ENCODE measurements at places on chromosomes 16 and 17.
A peak's percentile ranks its signal among the peaks of the same experiment; 100 is the strongest.

GRCh38 chr17:8732406-8733085 is 12.1 kb downstream of the CCDC42 start:
- no peak for DNase-seq

- DNase-seq, result no peak
Observed at GRCh38 chr16:2090777-2091546, 43.2 kb downstream of the TSC2 start.

GRCh38 chr17:8223356-8224126 is 13.2 kb upstream of the AURKB start:
- DNase-seq, result peak; percentile 42

GRCh38 chr17:60506312-60506711 is 19.7 kb downstream of the APPBP2 start:
- DNase-seq, result no peak

- no peak for DNase-seq
Observed at GRCh38 chr16:87132361-87133014, 184.7 kb downstream of the C16orf95 start.

DNA sequence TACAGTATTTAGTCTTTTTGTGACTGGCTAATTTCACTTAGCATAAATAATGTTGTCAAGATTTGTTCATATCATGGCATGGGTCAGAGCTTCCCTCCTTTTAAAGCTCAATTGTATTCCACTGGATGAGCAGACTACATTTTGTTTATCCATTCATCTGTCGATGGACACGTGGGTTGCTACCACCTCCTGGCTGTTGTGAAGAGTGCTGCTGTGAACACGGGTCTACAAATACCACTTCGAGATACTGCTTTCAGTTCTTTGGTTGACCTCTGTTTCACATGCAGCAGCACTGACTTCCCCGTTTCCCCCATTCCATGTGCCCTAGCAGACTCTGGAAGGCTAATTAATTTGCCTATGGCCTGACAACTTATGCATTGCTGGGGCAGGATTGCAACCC is 285.4 kb downstream of the SHISA9 start:
- DNase-seq, result no peak

DNA sequence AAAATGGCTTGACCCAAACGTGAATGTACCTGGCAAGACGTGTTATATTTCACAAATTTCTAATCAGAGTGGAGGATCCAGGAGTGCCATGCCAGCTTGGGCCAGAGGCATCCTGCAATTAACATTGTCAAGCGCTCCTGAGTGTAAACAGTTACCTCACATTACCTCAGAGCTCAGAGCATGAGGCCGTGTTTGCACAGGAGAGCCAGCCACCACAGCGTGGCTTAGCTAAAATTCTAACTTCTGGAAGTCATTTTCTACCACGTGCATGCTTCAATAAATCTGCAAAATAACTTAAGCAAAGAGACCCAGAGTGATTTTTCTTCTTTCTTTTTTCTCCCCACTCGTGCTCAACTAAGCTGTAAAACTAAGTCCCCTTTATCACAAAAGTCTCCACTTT is 769.0 kb downstream of the KCNJ2 start:
- no peak for DNase-seq

GRCh38 chr16:27945233-27945973 is 118.1 kb downstream of the GSG1L start:
- no peak for DNase-seq

DNA sequence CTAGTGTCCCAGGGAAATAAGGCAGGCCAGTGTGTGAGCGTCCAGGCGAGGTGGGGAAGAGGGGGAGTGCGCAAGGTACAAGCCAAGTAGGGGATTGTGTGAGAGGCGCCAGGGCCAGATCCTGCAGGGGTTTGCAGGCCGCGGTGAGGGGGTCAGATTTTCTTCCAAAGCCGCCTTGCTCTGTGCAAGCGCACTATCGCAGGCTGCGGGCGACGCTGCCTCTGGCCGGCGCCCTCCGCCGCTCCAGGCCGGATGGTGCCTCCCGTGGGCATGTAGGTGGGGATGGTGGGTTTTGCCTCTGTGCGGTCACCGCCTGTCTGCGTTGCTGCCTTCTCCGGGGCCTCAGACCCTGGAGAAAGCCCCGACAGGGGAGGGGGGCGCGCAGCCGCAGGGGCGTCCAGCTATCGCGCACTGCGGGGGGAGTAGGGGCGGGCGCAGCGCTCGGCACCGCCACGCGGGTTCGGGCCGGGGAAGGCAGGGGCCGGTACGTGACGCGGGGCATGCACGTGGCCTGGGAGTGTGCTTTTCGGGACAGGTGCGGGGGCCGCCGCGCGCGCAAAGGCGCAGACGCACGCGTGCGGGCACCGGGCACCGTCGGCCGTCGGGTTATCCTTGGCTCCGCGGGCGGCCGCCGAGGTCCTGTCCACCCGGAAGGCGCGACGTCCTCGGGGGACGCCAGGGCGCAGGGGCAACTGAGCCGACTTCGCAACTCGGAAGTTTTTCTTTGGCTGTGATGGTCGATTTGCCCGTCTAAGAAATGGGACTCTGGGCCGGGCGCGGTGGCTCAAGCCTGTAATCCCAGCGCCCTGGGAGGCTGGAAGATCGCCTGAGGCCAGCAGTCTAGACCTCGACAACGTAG is 1.1 kb upstream of the HAPSTR1 start:
- DNase-seq, result peak; percentile 50
